Gastroesophageal sphincter (tissue), 4 donors: ENCODE measurements at places on chromosomes 7 and 10.

GRCh38 chr10:126373972-126374371 lies 14.3 kb downstream of the ADAM12 start:
- ATAC-seq, result no peak

DNA sequence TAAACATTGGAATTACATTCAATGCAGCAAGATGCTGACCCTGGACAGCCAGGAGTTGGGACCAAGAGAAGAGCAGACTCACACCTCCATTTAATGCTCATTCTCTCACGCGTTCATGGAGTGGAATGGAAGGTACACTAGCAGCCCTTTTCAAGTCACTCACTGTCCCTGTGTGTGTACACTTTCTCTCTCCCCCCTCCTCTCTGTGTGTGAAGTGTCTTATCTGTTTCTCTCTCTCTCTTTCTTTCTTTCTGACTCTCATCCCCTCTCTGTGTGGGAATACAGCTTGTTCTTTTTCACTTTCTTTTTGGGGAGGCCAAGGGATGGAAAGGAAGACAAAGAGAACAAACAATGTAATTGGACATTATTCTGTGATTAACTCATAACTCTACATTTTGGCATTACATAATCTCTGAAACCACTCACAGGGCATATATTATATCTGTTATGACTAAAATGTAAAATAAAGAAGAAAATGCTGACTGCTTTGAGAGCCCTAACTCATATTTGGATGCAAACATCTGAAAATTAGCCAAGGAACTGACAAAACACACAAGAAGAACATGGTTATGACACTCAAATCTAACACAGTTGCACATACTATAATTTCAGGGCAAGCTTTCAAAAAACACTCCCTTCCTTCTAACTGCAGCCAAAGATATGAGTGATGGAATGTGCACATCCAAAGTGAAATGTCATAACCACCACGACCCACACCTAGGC lies 188.8 kb downstream of the PARD3 start:
- ATAC-seq, result no peak

- peak; percentile 29 for ATAC-seq
These were observed 73.9 kb upstream of the LEP start for GRCh38 chr7:128167042-128167701.

GRCh38 chr10:50807851-50808776 lies 68.4 kb downstream of the ASAH2B start:
- ATAC-seq, result no peak

- ATAC-seq, result no peak
These were observed 8.2 kb upstream of the SORBS1 start for GRCh38 chr10:95569368-95569767.

- no peak for ATAC-seq
These were observed 380.6 kb upstream of the IGFBP3 start for GRCh38 chr7:46301677-46302076.

DNA sequence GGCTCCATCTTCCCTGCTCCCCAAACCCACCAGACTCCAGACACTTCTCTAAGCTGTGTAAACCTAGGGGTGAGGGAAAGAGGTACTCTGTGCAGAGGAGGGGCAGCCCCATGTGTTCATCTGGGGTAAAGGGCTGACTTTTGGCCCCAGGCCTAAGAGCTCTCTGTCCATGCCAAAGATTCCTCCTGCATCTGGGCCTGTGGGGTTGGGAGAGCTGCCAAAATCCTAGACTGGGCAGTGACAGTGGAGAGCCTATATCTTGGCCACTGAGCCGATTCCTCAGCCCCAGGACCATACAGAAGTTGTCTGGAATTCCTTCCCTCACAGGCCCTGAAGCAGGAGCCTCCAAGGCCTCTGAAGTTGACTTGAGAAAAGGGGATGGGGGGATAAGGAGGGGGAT lies 25.3 kb upstream of the LEP start:
- no peak for ATAC-seq

GRCh38 chr7:140601566-140602174 lies 38.9 kb downstream of the DENND2A start:
- no peak for ATAC-seq

DNA sequence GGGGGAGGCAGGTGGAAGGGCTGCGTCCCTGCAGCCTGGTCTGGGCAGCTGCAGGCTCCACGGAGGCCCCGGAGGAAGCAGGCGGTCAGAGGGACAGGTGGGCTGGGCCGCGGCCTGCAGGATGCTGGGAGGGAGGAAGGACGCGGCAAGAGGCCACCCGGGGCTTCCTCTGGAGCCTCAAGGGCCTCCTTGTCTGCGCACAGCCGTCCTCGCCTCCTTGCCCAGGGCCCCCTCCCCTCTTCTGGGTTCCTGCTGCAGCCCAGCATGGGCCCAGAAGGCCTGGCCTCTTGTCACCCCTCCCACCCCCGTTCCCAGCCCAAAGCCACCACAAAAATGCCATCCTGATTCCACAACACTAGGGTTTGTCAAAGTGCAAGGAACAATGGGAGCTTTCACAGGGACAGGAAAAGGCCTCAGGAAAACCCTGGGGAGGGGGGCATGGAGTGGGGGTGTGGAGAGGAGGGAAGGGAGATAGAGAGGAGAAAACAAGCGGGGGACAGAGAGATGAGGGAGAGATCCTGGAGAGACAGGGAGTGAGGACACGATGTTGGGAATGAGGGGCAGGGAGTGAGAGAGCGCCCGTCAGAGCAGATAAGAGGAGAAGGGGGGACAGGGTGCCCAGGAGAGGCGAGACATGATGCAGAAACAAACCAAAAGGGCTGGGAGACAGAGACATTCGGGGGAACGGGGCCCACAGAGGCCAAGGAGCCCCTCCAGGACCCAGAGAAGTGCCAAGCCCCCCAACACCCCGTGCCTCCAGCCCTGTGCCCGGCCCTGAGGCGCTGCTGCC lies 41.8 kb downstream of the ZCCHC24 start:
- ATAC-seq, result no peak

DNA sequence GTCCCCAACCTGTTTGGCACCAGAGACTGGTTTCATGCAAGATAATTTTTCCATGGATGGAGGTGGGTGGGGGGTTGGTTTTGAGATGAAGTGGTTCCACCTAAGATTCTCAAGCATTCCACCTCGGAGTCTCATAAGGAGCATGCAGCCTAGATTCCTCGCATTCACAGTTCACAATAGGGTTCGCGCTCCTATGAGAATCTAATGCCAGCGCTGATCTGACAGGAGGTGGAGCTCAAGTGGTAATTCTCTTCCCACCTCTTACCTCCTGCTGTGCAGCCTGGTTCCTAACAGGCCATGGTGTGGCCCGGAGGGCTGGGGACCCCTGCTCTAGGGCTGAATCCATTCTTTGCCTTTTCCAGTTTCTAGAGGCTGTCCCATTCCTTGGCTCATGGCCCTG lies 19.1 kb upstream of the CDK1 start:
- no peak for ATAC-seq

GRCh38 chr10:29675984-29676383 lies 41.2 kb upstream of the SVIL start:
- ATAC-seq, result no peak

DNA sequence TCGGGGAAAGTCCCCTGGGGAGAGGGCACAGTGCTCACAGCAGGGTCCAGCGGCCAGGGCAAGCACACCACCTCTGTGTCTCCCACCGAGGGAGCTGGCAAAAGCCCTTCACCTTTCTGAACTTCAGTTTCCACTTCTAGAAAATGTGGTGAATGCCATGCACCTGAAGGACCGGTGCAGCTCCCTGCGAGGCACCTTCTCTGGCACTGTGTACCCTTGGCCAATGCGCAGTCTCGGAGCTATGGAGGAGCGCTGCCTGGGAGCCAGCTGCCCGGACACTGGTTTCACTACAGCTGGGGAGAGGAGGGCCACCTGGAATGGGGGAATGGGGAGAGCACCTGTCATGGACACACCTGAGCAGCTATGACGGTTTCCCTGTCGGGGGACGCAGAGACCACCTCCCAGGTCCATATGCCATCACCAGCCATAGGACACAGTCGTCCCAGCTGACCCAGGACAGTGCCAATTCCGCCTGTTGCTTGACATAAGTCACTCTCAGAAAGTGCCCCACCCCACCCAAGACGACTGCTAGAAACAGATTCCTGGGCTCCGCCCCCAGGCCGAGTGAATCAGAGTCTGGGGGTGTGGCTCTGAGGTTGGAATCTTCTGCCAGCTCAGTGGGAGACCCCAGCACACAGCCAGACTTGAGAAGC lies 16.8 kb downstream of the RASGEF1A start:
- no peak for ATAC-seq

- ATAC-seq, result no peak
These were observed 39.2 kb upstream of the SLC35B4 start for GRCh38 chr7:134355927-134356326.
